AG04450 (cell line): ENCODE measurements at places on chromosomes 6 and 20. TPM values are rescaled to one million over a fixed set of nuclear protein-coding genes. Genes with fewer than 3 reads are reported as not detected.

Gene SNAI1
- 2.3 and 3.5 TPM in 2 replicates for polyA plus RNA-seq

Gene ZKSCAN4
- polyA plus RNA-seq = 3.7 and 4.7 TPM in 2 replicates

GRCh38 chr6:147954938-147955337 is 387.7 kb upstream of the SASH1 start:
- no peak for DNase-seq

GRCh38 chr6:42937548-42938427 is 8.5 kb downstream of the CNPY3 start:
- DNase-seq = no peak

DNA sequence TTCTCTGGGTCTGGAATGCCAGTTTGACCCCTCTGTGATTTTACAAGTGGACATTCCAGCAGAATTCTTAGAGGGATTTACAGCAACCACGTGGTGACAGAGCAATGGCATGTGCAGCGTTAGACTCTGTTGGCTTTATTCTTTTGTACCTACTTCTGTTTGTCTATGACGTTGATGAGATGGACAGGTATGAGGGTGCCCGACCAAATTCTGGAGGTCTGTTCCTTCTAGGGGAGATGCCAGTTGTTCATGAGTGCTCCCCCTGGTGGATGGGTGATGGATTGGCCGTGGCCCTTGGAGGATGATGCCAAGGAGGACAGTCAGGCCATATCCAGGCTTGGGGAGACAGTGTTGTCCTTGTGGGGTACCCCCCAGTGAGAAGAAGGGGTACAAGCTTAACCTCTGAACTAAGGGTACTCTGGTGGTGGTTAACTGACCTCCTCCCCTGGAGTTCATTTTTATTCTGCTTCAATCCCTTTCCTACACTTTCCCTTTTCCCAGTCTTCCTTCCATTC is 198.6 kb downstream of the DTNBP1 start:
- DNase-seq = no peak
